ENCODE measurements at places on chromosomes 12 and 14.

DNA sequence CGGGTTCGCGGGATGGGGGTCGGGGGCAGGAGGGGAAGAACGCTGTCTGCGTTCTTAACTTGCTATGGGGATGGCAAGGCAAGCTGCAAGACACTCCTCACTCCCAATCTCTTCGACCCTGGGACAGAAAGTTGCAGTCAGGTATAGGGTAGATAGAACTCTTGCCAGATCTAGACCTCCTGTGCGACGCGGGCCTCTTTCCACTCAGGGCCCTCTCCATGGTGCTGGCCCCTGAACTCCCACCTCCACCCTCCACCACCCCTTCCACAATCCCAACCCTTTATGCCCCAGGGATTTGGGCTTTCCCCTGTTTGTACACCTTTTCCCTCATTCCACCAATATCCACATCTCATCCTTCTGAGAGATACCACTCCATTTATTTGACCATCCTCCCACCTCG, 812 bp downstream of the NABP2 start:
- DNase-seq: no peak

DNA sequence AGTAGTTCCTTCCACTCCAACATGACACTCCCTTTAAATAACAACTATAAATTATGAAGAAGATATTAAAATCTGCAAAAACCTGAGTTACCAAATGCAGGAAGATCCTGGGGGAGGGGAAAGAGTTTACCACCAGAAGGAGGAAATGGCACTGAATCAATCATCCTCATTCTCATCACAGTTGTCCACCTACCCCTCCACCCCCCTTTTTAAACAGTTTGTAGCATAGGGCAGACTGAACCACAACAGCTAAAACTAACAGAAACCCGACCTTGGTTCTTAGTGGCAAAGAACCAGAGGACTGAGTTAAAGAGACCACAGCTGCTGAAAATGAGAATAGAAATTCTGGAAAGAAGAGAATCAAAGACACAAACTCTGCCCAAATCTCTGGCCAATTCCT, 189.5 kb downstream of the MED13L start:
- DNase-seq: no peak

- no peak for DNase-seq
These were observed 56.8 kb downstream of the RPH3A start for GRCh38 chr12:112848338-112848715.

GRCh38 chr14:85010186-85010585, 519.8 kb upstream of the FLRT2 start:
- DNase-seq: no peak

DNA sequence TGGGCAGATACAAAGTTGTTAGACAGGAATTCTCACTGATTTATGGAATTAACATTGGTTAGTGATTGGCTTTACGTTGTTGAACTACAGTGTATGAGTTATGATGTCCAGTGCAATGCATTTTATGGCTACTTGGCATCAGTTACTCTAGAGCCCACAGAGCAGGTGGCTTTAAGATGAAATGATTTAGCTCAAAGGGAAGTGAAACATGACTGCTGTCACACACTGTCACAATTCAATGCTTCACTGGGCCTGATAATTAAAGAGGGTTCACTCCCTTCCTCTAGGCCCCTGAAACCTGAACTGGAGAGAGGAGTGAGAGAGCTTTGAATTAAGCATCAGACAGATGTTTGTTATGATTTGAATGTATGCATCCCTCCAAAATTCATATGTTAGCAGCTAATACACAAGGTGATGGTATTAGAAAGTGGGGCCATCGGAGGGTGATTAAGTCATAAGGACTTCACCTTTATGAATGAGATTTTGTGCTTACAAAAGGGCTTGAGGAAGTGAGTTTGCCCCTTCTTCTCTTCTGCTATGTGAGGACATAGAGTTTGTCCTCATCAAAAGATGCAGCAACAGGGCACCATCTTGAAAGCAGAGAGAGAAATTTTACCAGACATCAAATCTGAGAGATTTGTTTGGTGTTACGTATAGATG, 175.8 kb upstream of the GRIN2B start:
- no peak for DNase-seq

GRCh38 chr14:96261772-96262655, 6.0 kb downstream of the BDKRB1 start:
- DNase-seq: no peak
